NCI-H187 (cell line): ENCODE measurements at places on chromosomes 11 and 22.

DNA sequence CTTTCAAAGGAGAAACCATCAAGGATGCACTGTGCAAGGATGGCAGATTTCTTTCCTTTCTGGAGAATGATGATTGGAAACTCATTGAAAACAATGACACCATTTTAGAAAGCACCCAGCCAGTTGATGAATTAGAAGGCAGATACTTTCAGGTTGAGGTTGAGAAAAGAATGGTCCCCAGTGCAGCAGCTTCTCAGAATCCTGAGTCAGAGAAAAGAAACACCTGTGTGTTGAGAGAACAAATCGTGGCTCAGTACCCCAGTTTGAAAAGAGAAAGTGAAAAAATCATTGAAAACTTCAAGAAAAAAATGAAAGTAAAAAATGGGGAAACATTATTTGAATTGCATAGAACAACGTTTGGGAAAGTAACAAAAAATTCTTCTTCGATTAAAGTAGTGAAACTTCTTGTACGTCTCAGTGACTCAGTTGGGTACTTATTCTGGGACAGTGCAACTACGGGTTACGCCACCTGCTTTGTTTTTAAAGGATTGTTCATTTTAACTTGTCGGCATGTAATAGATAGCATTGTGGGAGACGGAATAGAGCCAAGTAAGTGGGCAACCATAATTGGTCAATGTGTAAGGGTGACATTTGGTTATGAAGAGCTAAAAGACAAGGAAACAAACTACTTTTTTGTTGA is 9.8 kb downstream of the FAM111A start:
- no peak for DNase-seq

- DNase-seq: no peak
These were observed 37.1 kb upstream of the CREB3L1 start for GRCh38 chr11:46240371-46240770.

DNA sequence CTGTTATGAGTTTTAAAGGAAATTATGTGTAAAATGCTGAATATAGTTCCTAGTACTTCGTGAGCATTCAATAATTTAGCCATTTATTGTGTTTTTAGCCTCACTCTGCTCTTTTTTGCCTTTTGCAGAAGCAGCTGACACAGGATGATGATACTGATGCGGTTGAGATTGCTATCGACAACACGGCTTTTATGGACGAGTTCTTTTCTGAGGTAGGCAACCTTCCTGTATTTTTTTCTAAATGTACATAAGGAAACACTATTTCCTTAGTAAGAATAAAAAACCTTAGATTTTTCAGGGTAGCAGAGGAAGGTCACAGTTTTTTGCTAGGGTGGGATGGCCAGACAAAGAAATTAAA is 17.9 kb downstream of the STX3 start:
- DNase-seq: no peak

- DNase-seq: no peak
These were observed 1079.4 kb downstream of the BRD1 start for GRCh38 chr22:48748113-48748859.

DNA sequence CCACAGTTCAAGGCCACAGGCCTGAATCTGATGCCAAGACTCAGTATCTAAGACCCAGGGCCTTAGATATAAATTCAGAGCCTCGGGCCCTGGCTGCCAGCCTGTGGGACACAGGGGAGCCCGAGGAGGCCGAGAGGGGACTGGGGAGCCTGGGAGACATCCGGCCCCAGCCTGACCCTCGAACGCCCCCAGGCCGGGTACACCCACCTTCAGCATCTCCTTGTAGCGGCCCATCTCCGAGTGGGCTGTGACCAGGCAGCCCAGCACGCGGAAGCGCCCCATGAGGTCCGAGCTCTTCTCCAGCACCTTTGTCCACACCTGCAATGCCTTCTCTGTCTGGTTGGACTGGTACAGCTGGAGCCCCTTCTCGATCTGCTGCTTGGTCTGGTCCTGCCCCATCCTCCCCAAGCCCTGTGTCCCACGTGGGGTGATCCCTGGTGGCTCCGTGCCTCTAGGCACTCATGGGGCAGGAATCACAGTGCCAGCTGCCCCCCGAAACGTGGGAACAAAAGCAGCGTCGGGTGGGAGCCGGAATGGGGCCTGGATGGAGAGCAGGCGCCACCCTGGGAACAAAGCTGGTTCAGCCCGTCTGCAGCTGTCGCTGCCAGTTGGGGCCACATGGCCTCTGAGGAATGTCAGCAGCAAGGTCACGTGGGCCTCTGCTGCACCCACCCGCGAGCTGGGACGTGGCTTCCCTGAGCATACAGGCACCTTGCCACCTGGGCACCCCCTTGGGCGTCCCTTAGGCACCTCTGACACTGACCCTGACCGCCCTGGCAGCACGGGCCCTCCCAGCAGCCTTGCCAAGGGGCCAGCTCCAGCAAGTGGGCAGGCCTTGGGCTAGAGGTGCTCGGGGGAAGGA is at the start of gene RAPSN:
Gene RAPSN (minus strand): TSS at position 571 of the 862 bp plus-strand sequence. CDS start 172 bp downstream, at position 399.
- DNase-seq: no peak

- DNase-seq: no peak
These were observed 25.6 kb downstream of the ARRB1 start for GRCh38 chr11:75325713-75326438.

DNA sequence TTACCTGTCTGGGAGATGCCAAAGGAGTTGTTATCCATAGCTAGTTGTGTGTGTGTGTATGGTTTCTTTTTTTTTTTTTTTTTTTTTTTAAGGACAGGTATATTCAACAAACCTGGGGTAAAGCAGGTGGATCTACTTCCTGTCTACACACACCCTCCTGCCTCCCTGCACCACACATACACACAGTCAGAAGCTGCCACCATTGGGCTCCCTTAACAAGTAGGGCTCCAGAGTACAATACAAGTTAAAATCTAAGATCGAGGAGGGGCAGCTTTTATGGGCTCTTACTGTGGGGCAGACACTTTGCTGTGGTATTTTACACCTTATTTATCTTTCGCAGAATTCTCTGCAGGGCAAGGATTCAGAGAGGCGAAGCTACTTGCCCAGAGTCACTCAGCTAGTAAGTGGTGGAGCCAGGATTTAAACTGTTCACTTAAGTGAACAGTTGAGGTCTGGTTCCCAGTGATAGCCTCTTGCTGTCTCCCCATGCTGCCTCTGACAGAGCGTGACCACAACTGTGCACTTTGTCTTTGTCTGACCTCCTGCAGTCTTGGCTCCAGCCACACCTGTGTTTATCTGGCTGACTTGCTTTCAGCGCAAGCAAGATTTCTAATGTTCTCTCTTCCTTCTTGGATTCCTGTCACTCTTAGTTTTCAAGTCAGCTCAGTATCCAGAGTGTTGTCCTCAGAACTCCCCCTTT is 135.0 kb downstream of the CSNK2A3 start:
- DNase-seq: peak; percentile 54

- DNase-seq: no peak
These were observed 42.2 kb downstream of the AHNAK start for GRCh38 chr11:62504158-62504973.

GRCh38 chr22:19287076-19287707 is 4.3 kb downstream of the CLTCL1 start:
- DNase-seq: peak; percentile 48

DNA sequence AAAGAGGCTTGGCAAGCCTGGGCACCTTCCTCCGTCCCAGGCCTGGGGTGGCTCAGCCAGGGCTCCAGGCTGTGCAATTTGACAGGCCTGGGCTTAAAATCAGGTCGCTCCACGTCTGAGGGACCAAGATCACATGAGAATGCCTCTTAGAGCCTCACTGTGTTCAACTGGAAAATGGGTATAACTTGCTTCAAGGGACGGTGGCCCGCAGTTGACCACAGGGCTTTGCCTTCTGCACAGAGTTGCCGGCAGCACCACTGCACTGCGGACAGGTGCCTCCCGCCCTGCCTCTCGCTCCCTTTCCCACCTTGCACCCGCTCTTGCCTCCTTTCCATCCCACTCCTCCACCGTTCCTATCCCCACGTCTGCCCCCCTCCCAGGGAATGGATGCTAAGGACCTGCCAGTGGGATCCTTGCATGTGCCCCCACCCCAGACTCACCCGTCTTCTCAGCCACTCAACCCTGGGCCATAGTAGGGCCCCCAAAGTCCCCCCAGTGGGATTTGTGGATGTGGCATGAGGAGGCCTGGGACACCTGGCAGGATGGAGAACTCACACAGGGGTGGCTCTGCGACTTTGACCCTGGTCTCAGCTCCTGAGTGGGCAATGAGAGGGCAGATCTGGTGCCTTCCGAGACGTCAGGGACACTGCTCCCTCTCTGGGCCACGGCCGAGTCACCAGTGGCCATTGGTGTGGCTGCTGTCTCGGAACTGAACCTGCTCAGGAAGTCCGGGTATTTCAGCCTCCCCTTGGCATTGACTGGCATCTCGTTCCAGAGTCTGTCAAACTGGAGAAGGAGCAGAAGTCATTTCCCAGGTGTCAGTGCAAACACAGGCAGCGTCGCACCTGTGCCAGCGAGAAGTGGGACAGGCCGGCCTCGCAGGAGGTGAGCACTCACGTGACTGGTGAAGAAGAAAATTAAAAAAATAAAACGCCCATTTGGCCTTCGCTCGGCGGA is 128.0 kb downstream of the MPPED1 start:
- no peak for DNase-seq

DNA sequence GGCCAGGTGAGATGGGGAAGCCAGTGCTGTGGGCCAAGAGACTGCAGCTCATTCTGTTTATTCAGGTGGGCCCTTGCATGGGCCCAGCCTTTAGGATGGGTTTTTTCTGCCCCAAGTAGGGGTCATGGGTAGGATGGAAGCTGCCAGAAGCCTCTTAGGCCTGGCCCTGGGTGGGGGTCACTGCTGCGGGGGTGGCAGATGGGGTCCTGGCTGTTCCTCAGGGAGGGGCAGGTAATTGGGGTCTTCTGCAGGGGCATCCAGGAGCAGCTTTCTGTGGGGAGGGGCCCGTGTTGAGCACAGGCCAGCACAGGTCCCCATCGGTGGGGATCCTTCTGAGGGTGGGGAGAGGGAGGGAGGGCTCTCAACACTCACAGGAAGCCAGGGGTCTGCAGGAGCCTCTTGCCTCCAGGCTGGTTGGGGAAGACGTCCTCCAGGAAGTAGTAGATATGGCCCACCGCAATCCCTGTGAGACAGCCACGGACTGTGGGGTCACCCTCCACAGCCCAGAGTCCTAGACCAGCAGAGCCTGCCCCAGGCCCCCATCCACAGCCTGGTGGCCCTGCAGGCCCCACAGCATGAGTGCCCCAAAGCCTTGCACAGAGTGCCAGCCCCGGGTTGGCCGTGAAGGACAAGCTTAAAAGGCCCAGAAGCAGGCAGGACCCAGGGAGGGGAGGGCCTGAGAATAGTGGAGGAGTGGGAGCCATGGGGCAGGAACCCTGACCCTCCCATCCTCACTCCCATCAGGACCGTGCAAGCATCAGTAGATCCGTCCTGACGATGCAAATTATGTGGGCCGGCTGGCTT is 1.9 kb downstream of the DERL3 start:
- DNase-seq: no peak

GRCh38 chr11:120024046-120024445 is 113.9 kb downstream of the TRIM29 start:
- no peak for DNase-seq

GRCh38 chr22:22711532-22711913 is 67.1 kb downstream of the GGTLC2 start:
- no peak for DNase-seq

DNA sequence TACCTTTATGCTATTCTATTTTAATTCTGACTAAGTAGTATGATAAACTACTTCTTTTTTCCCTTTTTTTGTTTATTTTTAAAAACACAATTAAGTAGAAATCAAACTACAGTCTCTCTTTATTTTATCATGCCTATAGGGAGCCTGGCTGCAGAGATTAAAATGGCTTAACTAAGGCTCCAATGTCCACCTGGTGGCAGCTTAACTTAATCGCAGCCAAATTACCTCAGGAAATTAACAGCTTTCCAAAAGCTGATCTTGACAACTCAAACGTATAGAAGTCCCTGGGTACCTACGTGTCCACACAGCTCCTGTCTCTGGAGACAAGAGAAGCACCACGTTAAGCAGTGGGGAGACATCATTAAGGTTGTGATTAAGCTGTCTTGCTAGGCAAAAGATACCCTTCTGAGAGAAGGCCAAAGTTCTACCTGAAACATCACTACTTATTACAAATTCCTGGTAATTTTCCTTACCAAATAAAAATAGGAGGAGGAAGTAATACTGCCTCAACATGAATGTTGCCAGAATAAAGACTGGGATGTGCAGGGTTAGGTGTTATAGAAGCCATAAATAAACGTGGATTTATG is 63.2 kb upstream of the SNX19 start:
- DNase-seq: no peak

GRCh38 chr11:11969380-11970215 is 38.8 kb downstream of the DKK3 start:
- no peak for DNase-seq

DNA sequence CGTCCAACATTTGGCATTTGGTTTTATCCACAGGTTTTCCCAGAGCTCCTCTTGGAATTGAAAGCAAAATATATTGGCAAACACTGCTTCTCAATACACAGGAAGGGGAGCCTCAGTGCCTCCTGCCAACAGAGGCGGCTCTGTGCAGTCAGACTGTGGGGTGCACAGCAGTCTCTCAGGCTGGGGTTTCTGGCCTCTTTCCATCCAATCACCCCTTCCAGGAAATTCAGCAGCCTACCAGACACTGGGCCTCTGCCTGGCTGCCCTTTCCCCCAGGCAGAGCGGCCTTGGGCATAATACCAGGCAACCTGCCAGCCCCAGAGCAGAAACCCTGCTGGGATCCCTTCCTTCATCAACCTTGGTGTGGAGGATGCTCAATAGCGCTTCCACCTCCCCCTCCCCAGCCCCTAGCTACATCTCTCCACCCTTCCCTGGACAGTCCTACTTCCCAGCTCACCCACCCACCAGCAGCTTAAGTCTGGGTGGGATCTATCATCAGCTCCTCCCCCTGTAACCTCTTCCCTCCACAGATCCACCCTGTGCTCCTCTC is 17.8 kb upstream of the RAPSN start:
- DNase-seq: peak; percentile 65

DNA sequence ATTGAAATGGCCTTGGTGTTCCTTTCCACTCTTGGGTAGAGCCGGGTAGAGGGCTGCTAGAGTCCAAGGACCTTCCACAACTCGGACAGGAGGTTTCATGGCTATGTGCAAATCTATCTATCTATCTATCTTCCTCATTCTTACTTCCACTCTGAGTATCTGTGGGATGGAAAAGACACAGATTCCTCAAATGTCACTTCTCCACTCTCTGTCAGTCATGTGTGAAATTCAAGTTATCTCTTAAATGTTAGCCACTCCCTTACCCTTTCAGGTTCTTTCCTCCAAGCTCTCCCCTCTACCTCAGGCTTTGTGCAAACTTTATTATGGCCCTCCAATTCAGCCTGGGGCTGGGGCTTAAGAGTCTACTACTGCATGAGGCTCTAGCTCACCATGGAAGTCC is 84.3 kb downstream of the GDPD4 start:
- no peak for DNase-seq

GRCh38 chr11:80320765-80321164 is 879.9 kb upstream of the TENM4 start:
- no peak for DNase-seq
